Colonic mucosa (tissue), 4 donors: ENCODE measurements at places on chromosomes 1 and 21. TPM values are rescaled to one million over a fixed set of nuclear protein-coding genes. Genes with fewer than 3 reads are reported as not detected.

CELA3A gene
- 25.0 TPM for total RNA-seq

SLAMF1 gene
- 1.2 TPM for total RNA-seq

KLHDC7A gene
- 1.0 TPM for total RNA-seq

ZNF670 gene
- total RNA-seq, result 2.6 TPM

TOE1 gene
- total RNA-seq, result 10.1 TPM

SAMD11 gene
- total RNA-seq, result 4.2 TPM

ENO1 gene
- total RNA-seq, result 1,067 TPM
